ENCODE measurements at places on chromosomes 7 and 10. TPM values are rescaled to one million over a fixed set of nuclear protein-coding genes. Genes with fewer than 3 reads are reported as not detected.

Gene HOGA1
- 1.5 TPM for total RNA-seq

Gene CTAGE8
- not detected for total RNA-seq

Gene KMT2E
- total RNA-seq: 19.1 TPM

Gene CARD11
- 1.8 TPM for total RNA-seq

Gene PCDH15
- not detected for total RNA-seq

Gene CCDC3
- total RNA-seq: 0.94 TPM

Gene RBP4
- total RNA-seq: 7.5 TPM

Gene GRM3
- not detected for total RNA-seq

Gene ZNF425
- total RNA-seq: 2.4 TPM

Gene SPDYE8
- not detected for total RNA-seq

Gene DOCK4
- 5.4 TPM for total RNA-seq

Gene ZNF488
- 11.0 TPM for total RNA-seq

Gene PRKCQ
- 4.3 TPM for total RNA-seq

Gene RPEL1
- not detected for total RNA-seq

Gene LHPP
- total RNA-seq: 12.8 TPM

Gene PRTFDC1
- 17.1 TPM for total RNA-seq

Gene UPK3BL2
- total RNA-seq: 1.9 TPM

Gene PCLO
- 1.2 TPM for total RNA-seq

Gene DPP6
- total RNA-seq: not detected

Gene ECHDC3
- total RNA-seq: 9.4 TPM

Gene TMEM140
- 1.1 TPM for total RNA-seq

Gene DNAH11
- total RNA-seq: 0.04 TPM

Gene SPRN
- 0.28 TPM for total RNA-seq

Gene MPP7
- total RNA-seq: 0.23 TPM

Gene ST8SIA6
- 0.08 TPM for total RNA-seq

Gene UCMA
- total RNA-seq: not detected

Gene SUGCT
- total RNA-seq: 1.8 TPM

Gene NKX2-3
- total RNA-seq: 0.07 TPM

Gene OR2A1
- not detected for total RNA-seq

Gene AMZ1
- total RNA-seq: not detected

Gene NPY4R2
- total RNA-seq: 15.2 TPM

Gene ELFN1
- total RNA-seq: 0.35 TPM

Gene TMEM178B
- 1.1 TPM for total RNA-seq

Gene CLDN15
- total RNA-seq: 10.9 TPM

Gene HMX3
- total RNA-seq: not detected

Gene AQP1
- total RNA-seq: 0.37 TPM

Gene SMARCD3
- 10.6 TPM for total RNA-seq

Gene MYL10
- total RNA-seq: not detected

Gene TRIM50
- total RNA-seq: not detected

Gene MYOZ1
- total RNA-seq: not detected

Gene ACTR3C
- not detected for total RNA-seq

Gene STEAP4
- not detected for total RNA-seq

Gene ATP6V0A4
- 0.22 TPM for total RNA-seq

Gene NUTM2A
- total RNA-seq: 0.09 TPM

Gene MSMB
- not detected for total RNA-seq

Gene FAM25A
- not detected for total RNA-seq

Gene SCRN1
- 71.5 TPM for total RNA-seq

Gene ECHS1
- 132 TPM for total RNA-seq

Gene CFAP69
- 1.8 TPM for total RNA-seq

Gene LIPJ
- total RNA-seq: not detected

Gene RAPGEF5
- total RNA-seq: 0.12 TPM

Gene PIK3CG
- not detected for total RNA-seq

Gene ITIH5
- total RNA-seq: not detected

Data from A549 treated with RU486 at 1 μM for 4 hours (cell line).